ENCODE measurements at places on chromosomes 11 and 22.

DNA sequence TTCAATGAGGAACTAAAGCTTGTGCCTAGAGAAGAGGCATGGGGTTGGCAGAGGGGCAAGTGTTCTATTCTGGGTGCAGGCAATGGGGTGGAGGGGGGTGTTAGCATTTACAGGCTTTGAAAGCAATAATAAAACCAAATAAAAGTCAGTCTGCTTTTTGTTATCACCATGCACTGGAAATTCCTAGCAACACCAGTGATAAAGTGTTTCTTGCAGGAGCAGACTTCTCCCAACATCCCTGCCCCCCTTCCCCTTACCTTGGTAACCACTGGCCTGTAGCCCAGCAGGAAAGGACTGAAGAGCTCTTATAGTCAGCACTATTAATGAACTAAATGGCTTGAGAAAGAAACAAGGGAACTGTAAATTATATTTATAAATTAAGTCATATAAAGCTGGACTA lies 65.2 kb upstream of the SESN3 start:
- DNase-seq: no peak

GRCh38 chr11:6616596-6617250 lies 2.5 kb downstream of the TPP1 start:
- DNase-seq: no peak

GRCh38 chr11:1208394-1209261 lies 14.2 kb upstream of the MUC5B start:
- DNase-seq: no peak

GRCh38 chr11:133323354-133323753 lies 208.9 kb downstream of the OPCML start:
- DNase-seq: no peak

DNA sequence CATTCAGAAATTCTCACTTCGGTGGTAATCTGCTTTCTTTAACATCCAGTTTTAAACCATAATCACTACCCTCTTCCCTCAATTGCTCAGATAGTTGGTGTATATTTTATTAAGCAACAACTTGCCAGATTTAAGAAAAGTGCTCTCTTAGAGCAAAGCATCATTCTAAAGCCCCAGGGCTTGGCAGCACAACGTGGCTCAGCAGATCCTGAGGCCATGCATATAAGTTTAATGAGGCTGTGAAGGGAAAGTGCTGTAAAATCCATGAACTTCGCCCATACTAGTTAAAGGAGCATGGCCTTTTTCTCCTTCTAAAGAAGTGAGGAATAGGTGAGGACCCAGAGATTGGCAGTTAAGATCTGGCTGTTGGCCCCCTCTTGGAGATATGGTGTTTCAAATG lies 482.3 kb upstream of the CCDC90B start:
- no peak for DNase-seq

GRCh38 chr11:112881461-112881860 lies 79.8 kb upstream of the NCAM1 start:
- no peak for DNase-seq

- no peak for DNase-seq
Observed at GRCh38 chr11:100753172-100753543, 66.1 kb downstream of the ARHGAP42 start.

GRCh38 chr11:2708757-2709281 lies 9.0 kb upstream of the KCNQ1OT1 start:
- DNase-seq: no peak

DNA sequence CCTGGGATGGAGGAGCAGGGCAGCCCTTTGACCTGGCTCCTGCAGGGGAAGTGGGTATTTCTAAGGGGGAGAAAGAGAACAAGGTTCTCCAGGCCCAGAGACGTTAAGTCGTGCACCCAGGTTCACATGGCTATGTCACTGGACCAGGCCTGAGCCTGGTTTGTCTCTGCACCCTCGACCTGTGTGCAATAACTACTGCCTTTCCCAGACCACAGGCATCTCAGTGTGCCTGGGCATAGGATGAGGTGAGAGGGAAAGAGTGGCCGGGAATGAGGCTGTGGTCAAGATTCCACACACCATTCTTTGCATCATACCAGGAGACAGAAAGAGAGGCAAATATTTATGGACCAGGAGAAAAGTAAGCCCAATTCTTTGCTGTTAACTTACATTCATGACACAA lies 66.8 kb downstream of the PRR5L start:
- no peak for DNase-seq

DNA sequence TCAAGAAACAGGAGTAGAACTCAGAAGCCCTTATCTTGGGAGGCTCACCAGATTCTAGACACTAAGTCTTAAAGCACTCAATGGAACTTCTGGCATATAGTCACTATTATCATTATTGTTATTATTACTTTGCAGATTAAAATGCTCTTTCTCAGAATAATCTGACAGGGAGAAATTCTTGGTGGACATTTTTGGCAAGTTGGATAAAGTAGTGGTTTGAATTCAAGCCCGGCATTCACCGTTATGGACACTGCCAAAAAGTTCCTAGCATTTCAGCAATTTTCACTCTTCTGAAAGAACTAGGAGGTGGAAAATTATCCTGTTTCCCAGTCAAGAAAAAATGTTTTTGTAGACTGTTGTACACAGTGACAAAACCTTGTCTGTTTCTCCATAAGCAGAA lies 179.6 kb upstream of the ISX start:
- no peak for DNase-seq

DNA sequence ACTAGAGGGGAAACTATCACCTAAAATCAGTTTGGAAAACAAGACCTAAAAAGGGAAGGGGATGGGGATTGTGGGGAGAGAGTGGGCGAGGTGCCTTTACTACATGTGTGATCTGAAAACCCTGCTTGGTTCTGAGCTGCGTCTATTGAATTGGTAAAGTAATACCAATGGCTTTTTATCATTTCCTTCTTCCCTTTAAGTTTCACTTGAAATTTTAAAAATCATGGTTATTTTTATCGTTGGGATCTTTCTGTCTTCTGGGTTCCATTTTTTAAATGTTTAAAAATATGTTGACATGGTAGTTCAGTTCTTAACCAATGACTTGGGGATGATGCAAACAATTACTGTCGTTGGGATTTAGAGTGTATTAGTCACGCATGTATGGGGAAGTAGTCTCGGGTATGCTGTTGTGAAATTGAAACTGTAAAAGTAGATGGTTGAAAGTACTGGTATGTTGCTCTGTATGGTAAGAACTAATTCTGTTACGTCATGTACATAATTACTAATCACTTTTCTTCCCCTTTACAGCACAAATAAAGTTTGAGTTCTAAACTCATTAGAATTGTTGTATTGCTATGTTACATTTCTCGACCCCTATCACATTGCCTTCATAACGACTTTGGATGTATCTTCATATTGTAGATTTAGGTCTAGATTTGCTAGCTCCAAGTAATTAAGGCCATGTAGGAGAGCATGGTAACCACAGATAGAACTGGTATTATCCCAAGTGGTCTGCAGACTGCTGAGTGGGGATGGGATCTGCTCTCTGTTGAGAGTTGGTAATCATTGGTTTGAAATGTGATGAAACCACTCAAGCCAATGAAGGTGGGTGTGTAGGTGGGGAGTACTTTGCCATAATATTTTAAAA lies 3.6 kb downstream of the NEAT1 start:
- no peak for DNase-seq

GRCh38 chr11:133830931-133831907 lies 14.1 kb downstream of the SPATA19 start:
- no peak for DNase-seq

DNA sequence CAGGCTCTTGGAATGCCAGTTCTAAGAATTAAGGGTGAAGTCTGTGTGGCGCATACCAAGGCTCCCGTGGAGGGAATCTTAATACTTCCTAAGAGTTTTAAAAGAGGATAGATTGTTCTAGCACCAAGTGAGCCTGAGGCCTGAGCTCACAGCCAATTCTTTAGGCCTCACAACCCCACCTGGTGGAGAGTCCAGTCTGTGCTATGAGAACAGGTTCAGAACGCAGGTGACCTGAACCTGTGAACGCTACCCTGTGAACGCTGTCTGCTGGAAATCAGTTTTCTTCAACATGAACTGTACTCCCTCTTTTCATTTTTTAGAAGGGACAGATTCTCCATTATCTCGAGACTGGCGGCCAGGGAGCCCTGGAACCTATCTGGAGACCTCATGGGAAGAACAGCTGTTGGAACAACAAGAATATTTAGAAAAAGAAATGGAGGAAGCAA lies 43.2 kb upstream of the DLAT start:
- peak; percentile 20 for DNase-seq

GRCh38 chr11:128235958-128236357 lies 351.4 kb downstream of the ETS1 start:
- DNase-seq: no peak

- no peak for DNase-seq
Observed at GRCh38 chr11:131204765-131205380, 165.5 kb upstream of the NTM start.

- no peak for DNase-seq
Observed at GRCh38 chr11:635945-636510, 1.0 kb upstream of the DRD4 start.

DNA sequence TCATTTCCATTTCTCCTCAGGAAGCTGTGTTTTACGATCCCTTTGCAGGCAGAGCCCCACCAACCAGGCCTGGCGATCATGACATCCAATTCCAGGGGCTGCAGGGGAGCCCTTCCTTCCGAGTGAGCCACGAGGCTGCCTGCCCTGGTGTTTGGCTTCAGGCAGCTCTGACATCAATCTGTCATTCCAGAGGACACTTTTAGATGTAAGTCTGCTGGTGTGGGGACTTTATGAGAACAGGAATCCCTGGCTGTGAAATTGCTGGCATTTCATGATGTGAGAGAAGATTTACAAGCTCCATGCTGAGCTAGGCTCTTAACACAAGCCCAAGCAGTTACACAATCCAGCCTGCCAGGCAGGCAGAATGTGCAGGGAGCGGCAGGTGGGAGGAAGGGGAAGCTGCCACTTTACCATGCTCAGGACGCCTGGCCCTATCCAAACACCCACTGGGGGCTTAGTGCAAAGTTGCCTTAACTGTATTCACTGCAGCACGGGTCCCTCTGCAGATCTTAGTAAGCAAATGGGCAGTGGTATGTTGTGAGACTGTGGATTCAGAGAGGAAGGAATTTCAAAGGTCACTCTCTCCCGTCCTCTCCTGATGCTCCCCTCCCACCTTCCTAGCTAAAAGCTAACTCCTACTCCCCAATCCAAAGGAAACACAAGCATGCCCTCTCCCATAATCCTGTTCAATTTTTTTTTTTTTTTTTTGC lies 43.4 kb upstream of the MICAL2 start:
- DNase-seq: no peak

GRCh38 chr11:125214601-125215565 lies 50.3 kb downstream of the PKNOX2 start:
- DNase-seq: no peak

DNA sequence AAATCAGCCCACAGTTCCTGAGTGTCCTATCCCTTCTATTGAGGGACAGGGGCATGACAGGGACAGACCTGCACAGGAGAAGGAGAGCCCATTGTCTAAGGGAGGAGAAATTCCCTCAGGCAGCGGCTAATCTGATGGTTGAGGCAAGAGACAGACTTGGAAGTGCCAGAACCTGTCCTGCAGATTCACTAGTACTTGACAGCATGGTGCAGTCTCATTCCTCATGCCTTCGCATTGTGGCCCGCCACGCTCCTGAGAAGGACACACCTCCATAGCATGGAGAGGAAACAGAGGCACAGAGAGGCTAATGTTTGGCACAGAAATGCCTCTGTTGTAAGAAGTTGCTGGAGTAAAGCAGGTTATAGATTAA lies 3.2 kb downstream of the P2RY6 start:
- no peak for DNase-seq

DNA sequence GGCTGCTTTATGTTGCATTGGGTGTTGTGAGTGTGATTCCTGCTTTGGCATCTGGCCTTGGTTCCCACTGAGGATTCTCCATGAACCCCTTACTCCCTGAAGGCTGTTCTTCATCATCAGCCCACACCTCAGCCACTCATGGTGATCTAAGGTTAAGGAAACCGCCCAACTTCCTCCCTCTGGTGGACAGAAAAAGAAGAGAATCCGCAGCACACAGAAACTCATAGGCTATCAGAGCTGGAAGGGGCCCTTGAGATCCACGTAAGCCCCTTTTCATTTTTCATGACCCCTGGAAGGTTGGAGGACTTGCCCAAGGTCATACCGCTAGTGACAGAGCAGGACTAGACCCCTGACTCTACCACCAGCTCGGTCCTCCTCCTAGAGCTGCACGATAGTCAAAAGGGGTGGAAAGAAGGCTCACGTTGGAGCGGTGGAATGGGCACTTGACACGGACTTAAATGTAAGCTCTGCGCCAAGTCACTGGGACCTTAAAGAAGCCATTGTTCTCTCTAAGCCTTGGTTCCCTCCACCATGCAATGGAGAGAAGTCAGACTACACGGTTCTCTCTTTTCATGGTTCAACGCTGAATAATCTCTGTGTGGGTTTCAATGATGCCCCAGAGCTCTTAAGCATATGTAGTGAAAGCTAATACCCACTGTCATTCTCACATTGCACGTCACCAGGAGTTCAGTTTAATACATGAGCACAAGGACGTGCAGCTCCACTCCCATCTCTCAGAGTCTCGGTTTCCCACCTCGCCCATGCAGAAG lies 83.6 kb upstream of the CRTAM start:
- DNase-seq: no peak

GRCh38 chr22:27028093-27028492 lies 370.7 kb downstream of the MIAT start:
- no peak for DNase-seq

DNA sequence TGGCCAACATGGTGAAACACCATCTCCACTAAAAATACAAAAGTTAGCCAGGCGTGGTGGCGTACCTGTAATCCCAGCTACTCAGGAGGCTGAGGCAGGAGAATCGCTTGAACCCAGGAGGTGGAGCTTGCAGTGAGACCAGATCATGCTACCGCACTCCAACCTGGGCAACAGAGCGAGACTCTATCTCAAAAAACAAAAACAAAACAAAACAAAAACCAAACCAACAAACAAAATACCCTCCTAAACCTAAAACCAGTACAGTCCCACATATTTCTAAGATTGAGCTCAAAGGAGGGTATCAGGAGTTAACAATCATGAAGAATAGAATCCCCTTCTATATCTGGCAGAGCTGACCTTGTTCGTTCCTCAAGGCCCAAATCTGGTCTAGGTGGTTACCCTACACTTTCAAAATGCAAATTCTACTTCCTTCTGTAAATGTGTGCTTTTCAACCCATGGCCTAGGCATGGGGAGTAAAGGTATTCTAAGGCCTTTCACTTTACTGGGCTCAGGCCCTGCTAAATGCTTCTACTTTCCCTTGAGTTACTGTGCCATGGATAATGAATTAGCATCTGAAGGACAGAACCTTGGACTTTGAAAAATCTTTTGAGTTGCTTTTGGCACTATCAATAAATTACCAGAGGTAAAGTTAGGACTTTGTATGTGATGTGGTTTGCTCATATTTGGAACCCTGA lies 10.4 kb upstream of the PPP2R1B start:
- no peak for DNase-seq

- no peak for DNase-seq
Observed at GRCh38 chr11:78150346-78150745, 10.9 kb upstream of the ALG8 start.

GRCh38 chr11:64060263-64060860 lies 24.6 kb downstream of the FLRT1 start:
- DNase-seq: no peak

- no peak for DNase-seq
Observed at GRCh38 chr11:56103210-56103737, at the start of gene OR8H2. Gene OR8H2 (plus strand): TSS chr11:56103687. CDS start chr11:56105043, 1,356 bp downstream.

Data from activated T-helper 9 cell treated with anti-CD3 and anti-CD28 coated beads, Interleukin-2, amount 50 U/mL, for 16 hours (primary cell).